Stimulated activated CD4-positive, alpha-beta T cell treated with anti-CD3 and anti-CD28 coated beads, Interleukin-4, amount 100 ng/mL, for 24 hours (primary cell): ENCODE measurements at places on chromosomes 2 and 18.

- DNase-seq = no peak
These were observed 490.7 kb downstream of the NUP35 start for GRCh38 chr2:183614799-183615435.

DNA sequence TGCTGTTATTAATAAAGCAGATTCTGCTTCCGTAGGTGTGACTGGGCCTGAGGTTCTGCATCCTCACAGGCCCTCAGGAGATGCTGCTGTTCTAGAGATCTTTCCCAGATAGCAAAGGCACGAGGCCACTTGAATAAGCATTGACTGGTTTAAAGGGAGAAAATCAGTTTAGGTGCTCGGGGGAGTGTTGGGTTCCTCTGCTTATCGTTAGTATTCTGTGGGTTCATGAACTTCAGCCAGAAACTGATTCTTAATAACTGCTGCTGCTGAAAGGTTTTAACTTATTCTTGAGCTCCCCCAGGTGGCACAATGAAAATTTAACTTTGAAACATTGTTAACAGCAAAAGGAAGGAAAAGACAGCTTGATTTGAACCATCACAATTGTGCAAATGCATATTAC, 56.9 kb downstream of the ITGA6 start:
- DNase-seq = no peak

GRCh38 chr2:30417253-30417652, 29.8 kb upstream of the LCLAT1 start:
- no peak for DNase-seq

DNA sequence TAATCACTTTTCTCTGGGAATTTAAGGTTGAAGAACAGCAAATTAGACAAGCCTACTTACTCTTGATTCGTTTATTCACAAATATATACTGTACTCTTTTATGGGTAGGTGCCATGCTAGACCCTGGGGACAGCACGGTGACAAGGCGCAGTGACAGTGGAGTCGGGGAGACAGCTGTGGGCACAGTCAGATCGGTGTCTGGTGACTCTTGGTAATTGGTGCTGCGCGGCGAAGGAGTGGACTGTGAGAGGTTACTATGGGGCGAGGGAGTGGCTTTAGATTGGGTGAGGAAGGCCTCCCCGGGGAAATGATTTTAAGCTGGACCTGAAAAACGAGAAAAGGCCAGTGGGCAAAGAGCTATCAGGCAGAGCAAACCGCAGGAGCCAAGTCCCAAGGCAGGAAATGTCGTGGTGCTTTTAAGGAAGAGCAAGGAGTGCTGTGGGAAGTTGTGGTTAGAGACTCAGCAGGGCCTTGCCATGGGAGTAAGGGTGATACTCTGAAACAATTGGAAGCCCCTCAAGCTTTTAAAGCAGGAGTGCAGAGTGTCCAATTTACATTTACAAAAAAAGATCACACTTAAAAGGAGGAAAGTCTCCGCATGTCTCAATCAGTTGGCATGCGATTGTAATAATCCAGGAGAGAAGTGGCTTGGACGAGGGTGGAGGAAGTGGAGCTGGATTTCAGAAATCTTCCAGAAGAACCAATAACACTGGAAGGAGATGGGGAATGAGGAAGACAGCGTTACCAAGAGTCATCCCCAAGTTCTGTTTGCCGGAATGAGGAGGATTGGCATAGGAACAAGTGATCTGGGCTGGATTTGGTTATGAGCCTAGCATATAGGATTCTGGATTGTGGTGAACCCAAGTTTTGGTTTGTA, 36.1 kb upstream of the TXNDC2 start:
- DNase-seq = no peak

DNA sequence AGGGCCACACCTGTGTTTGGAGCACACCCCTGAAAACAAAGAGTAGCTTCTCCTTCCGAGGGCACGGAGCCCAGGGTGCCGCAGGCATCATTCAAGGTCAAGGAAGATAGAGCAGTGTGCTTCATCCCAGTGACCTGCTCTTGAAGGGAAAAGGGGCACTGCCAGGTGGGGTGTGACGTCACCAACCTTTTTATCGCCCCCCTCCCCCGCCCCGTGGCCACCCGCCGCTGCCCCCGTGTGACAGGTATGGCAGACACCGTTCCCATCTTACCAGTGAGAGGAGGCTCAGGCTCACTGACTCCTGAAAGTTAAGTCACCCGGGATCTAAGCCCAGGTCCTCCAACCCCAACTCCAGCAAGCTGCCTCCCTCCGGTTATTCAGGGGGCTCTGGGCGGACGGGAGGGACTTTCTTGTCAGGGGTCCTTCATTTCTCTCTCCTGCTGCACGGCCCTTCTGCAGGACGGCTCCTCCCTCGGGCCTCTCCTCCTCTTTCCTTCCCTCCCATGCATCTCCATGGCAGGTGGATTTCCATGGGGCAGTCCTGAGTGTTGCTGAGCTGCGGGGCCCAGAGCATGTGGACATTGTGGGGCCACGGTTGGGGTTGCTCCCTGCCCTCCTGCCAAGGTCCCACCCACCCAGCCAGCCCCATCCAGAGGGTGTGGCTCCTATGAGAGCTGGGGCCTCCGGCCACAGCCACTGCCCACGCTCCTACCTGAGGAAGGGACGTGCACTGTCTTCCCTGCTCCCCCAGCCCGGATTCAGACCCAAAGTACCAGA, 114.1 kb upstream of the HDAC4 start:
- DNase-seq = no peak

- no peak for DNase-seq
These were observed 55.2 kb upstream of the NRP2 start for GRCh38 chr2:205627085-205627484.

GRCh38 chr18:70491734-70492348, 203.0 kb downstream of the SOCS6 start:
- peak; percentile 59 for DNase-seq

DNA sequence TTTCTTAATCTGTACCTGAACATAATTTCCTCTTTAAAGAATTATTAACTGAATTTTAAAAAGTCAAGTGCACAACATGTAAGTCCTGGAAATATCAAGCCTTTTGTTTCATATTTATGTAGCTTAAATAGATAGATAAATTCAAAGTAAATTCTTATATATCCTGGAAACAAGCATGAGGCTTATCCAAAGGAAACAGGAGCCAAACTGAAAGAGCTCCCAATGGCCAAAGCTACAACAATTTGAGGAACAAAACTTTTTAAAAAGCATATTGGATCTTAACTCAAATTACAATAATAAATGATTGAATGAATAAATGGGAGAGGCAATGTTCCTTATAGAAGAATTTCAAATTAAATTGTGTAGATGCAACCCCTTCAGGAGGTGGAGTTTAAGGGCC, 679.1 kb downstream of the METTL4 start:
- no peak for DNase-seq
